Heart left ventricle (tissue), 16 donors: ENCODE measurements at places on chromosomes 16 and 17. TPM values are rescaled to one million over a fixed set of nuclear protein-coding genes. Genes with fewer than 3 reads are reported as not detected.

GRCh38 chr17:246851-247421 lies 65.5 kb upstream of the DOC2B start:
- DNase-seq, result no peak

- DNase-seq, result no peak
Measured at GRCh38 chr17:65753348-65753747, 191.9 kb upstream of the AXIN2 start.

DNA sequence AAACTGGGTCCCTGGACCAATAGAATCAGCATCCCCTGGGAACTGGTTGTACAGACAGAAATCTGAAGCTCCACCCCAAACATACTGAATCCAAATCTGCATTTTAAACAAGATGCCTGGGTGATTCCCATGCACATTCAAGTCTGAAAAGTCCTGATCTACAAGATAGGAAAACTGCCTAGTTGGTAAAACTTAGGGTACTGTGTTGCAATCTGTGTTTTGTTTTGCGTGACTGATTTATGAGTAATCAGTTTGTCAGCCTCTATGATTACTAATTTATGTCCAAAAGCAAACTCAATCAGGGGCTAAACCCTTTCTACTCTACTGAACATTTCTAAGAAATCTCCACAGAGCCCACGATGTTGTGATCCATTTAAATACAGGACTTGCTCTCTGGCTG lies 103.8 kb downstream of the YPEL2 start:
- DNase-seq, result no peak

- DNase-seq, result no peak
Measured at GRCh38 chr17:39461926-39462569, 762 bp downstream of the CDK12 start.

- DNase-seq, result no peak
Measured at GRCh38 chr16:85651629-85652430, 36.9 kb downstream of the GINS2 start.

- DNase-seq, result peak; percentile 94
Measured at GRCh38 chr17:78933959-78934568, 8.9 kb upstream of the TIMP2 start.

Gene NPIPB6
- 0.63 TPM for total RNA-seq

Gene C16orf95
- 3.9 TPM for total RNA-seq

Gene NAGS
- 0.26 TPM for total RNA-seq
